Mesenteric fat pad (tissue), 1 donor: ENCODE measurements at places on chromosomes 3 and 15. TPM values are rescaled to one million over a fixed set of nuclear protein-coding genes. Genes with fewer than 3 reads are reported as not detected.

GRCh38 chr3:194283221-194284006, 67.7 kb downstream of the CPN2 start:
- peak; percentile 87 for DNase-seq

- no peak for DNase-seq
These were observed 36.2 kb downstream of the BBS4 start for GRCh38 chr15:72722071-72722696.

The CTSH gene
- 67.9 TPM for total RNA-seq

The GCNT3 gene
- total RNA-seq: 0.55 TPM

- DNase-seq: no peak
These were observed 147.4 kb downstream of the DUT start for GRCh38 chr15:48478581-48478980.

- DNase-seq: no peak
These were observed 177.9 kb downstream of the SATB1 start for GRCh38 chr3:18247139-18247695.

DNA sequence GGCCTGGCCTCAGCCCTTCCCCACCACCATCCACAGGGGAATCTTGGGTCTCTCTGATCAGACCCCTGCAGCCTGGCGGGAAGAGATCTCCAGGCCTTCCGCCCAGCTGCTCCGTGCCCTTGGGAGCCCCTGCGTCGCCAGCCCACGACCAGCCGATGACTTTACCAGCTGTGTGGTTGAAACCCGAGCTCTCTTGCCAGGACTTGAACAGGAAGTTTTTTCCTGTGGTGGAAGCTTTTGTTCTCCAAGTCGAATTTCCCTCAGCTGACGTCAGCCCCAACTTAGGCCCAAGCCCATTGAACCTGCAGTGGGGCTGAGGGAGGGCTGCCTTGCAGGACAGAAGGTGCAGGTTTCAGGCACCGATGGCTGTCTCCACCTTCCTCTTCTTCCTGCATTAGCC, 51.7 kb upstream of the SMAD3 start:
- no peak for DNase-seq

The TUSC7 gene
- not detected for total RNA-seq

- no peak for DNase-seq
These were observed 13.7 kb upstream of the GJD2 start for GRCh38 chr15:34768530-34768929.

DNA sequence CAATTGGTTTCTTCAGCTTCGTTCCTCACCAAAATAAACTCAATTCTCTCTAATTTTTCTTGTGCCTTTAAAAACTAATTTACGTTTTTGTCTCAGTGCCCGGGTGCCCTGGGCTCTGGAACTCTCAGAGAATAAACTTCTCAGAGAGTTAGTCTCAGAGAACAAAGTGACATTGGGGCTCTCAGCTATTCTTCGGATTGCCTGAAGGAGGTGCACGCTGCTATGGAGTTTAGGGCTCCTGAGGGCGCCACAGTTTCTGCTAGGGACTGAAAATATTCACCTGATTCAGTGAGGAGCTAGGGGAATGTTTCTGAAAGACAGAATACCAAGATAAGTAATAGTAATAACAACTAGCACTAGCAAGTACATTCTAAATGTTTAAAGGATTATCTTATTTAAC, 22.7 kb downstream of the ZIC4 start:
- no peak for DNase-seq

GRCh38 chr15:68389936-68390817, 41.8 kb downstream of the ITGA11 start:
- DNase-seq: peak; percentile 57

The TMEM158 gene
- 5.7 TPM for total RNA-seq

GRCh38 chr15:33934921-33935320, 33.4 kb upstream of the CHRM5 start:
- no peak for DNase-seq

- peak; percentile 95 for DNase-seq
These were observed 811 bp downstream of the SKIL start for GRCh38 chr3:170358042-170359010.

DNA sequence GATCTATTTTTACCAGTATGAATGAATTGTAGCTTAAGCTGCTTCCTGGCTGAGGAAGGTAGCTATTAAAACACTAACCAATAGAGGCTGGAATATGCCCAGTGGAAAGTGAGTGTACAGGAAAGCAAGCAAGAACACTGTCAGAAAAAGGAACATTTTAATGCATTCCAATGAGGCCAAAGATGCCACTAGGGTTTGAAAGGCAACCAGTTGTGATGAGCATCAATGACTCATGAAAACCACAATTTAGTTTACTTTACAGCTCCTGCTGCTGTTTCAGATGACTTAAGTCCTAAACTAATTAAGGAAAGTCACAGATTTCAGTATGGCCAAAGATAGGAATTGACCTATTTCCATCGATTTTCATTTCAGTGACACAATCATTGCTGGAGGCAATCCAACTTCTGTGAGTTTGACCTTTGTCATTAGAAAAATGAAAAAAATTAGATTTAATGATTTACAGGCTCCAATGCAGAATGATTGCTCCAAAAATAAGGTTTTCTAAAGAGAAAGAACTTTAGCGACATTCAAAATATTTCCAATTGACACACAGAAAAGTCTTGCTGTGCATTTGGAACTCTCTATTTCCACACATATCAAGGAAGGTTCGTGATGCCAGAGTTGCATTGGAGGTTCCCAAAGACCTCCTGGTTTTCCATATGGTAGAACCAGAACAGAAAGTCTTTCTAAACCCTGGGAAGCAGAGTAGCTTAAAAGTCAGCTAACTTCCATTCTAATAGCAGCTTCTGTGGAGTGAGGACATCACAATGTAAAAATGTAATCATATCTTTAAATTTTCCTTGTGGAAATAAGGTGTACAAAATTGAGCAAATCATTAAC, 103.0 kb downstream of the SUCNR1 start:
- no peak for DNase-seq

GRCh38 chr3:187027531-187028278, 97.4 kb downstream of the ST6GAL1 start:
- DNase-seq: no peak

GRCh38 chr15:42012241-42012640, 8.6 kb downstream of the PLA2G4E start:
- DNase-seq: no peak

The SUSD5 gene
- 0.26 TPM for total RNA-seq

- no peak for DNase-seq
These were observed 159.5 kb downstream of the TP63 start for GRCh38 chr3:189790658-189791057.

DNA sequence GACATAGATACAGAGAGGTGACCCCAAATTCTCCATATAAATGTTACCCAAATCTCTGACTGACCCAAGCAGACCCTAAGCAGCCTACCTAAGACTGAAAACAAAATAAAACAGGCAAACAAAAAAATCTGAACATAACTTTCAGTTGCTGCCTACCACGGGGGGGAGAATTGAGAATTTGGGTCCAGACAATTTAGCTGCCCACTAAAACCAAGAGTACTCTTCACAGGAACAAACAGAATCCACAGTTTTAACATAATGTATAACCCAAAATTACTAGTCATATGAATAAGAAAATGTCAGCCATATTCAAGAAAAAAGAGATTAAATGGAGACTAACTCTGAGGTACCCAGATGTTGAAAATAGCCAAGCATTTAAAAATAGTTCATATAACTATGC, 44.4 kb downstream of the SRPRB start:
- no peak for DNase-seq

- DNase-seq: no peak
These were observed 1.0 kb upstream of the IGF2BP2 start for GRCh38 chr3:185825639-185826481.

DNA sequence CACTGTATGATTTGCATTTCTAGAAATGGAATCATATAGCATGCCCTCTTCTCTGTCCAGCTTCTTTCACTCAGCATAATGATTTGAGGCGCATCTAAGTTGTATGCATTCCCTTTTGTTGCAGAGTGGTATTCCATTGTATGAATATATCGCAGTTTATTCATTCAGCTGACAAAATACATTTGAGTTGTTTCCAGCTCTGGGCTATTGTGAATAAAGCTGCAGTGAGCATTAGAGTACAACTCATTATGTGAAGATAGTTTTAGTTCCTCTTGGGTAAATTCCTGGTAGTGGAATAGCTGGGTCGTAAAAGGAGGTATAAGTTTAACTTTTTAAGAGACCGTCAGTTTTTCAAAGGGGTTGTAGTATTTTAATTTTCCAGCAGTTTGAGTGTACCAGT, 38.5 kb upstream of the POLR2M start:
- DNase-seq: no peak

- no peak for DNase-seq
These were observed 24.7 kb downstream of the RASGRF1 start for GRCh38 chr15:79065706-79066376.

The CCDC39 gene
- total RNA-seq: 0.64 TPM

DNA sequence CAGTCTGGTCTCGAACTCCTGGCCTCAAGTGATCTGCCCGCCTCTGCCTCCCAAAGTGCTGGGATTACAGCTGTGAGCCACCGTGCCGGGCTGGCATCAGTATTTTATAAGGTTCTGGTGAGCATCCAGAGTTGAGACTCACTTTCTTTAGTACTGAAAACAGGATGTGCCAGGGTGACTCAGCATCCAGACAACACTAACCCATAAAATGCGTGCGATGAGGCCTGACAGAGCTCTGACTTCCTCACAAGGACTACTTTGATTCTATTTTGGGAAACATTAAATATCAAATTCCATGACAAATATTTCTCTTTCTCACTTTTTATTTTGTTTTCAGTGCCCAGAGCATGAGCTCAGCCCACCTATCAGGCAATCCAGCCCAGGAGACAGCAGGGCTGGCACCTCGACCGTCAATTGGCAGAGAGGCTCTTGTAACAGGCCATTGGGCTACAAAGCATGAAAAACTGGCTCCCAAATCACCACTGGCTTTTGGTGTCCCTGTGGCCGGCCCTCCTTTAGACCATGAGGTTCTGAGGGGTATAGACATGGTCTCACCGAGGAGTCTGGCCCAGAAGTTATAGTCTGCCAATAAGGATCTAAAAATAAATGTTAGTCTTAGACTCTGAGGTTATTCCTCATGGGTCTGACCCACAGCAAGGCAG, 75.0 kb downstream of the FEM1B start:
- DNase-seq: no peak

DNA sequence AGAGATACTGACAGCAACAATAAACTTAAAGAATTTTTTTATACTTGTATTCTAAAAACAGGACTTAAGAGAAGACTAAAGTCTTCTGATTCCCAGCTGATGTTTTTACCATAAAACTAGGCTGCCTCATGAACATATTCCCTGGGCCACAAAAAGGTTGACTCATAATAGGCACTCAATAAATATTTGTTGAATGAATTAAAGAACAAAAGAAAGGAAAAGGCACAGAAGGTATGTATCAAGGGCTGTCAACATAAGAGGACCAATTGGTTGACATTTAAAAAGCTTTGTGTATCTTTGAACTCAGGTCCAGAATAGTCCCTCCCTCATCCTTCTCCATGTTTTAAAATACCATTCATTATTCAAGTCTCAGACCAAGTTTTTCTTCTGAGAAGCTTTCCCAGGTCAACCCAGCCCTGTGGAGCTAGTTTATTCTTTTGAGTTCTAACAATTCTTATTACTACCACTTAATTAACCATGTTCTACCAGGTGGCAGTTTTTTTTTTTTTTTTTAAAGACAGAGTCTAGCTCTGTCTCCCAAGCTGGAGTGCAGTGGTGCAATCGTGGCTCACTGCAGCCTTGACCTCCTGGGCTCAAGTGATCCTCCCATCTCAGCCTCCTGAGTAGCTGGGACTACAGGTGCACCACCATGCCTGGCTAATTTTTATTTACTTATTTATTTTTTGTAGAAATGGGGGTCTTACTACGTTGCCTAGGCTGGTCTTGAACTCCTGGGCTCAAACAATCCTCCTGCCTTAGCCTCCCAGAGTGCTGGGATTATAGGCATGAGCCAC, 17.5 kb upstream of the ARHGEF3 start:
- DNase-seq: no peak

DNA sequence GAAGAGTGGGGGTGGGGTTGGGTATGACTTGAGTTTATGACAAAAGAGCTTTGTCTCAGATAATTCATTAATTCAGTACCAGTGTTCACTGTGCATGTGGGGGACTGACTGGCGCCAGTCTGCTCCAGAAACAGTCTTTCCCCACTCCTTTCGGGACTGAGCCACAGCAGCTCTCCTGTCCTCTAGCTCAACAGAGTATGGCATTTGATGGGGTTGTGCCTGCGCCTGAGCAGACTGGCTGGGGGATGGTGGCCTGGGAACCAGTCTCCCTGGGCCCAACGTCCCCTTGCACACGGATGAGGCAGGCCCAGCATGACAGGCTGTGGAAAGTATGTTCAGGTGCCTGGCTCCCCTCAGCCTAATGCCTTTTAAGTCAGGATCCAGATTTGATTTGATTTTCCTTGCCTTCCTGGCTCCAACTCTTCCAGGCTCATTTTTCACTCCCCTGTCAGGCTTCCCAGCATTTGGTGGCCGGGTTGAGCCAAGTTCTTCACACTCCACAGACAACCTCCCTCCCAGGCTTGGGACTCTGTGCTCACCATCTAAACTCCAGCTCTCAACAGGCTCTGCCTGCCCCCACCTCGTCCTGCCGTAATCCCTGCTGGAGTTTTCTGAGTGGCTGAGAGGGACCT, 105.0 kb downstream of the MYLK start:
- no peak for DNase-seq

- DNase-seq: no peak
These were observed 41.6 kb downstream of the DMXL2 start for GRCh38 chr15:51580982-51581381.

The PLCL2 gene
- 12.2 TPM for total RNA-seq

GRCh38 chr3:107681396-107681795, 158.6 kb downstream of the BBX start:
- DNase-seq: no peak

- no peak for DNase-seq
These were observed 60.4 kb downstream of the MB21D2 start for GRCh38 chr3:192857260-192857661.

The EOMES gene
- 0.42 TPM for total RNA-seq

- DNase-seq: no peak
These were observed 17.2 kb upstream of the TCAIM start for GRCh38 chr3:44321335-44321734.

The RASGRF1 gene
- not detected for total RNA-seq

The MTHFS gene
- total RNA-seq: 20.0 TPM

DNA sequence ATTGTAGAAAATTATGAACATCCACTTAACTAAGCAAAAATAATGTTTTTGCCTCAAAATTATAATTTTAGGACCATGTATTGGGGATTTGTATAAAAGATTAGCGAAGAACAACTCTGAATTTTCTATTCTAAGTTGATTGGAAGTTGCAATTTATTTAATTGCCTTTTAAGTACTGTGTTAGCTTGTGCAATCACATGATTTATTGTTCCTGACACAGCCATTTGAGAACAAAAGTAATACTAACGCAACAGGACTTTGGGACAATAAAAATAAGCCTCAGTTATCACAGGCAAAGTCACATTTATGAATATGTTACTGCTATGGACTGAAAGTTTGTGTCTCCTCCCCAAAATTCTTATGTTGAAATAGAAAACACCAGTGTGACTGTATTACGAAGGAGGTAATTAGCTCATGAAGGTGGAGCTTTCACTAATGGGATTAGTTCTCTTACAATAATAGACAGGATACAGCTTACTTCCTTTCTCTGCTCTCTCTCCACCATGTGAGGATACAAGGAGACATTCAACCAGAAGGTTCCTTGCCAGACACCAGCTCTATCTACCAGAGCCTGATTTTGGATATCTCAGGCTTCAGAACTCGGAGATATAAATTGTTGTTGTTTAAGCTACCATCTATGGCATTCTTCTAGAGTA, 745.9 kb downstream of the ZBBX start:
- DNase-seq: no peak

GRCh38 chr3:19945969-19946831, 697 bp upstream of the RAB5A start:
- DNase-seq: no peak

GRCh38 chr3:112557976-112558375, 3.8 kb downstream of the ATG3 start:
- no peak for DNase-seq

GRCh38 chr15:78637776-78638435, 3.1 kb downstream of the CHRNB4 start:
- no peak for DNase-seq
